Right renal cortex interstitium (tissue), 3 donors: ENCODE measurements at places on chromosomes 2 and 18. TPM values are rescaled to one million over a fixed set of nuclear protein-coding genes. Genes with fewer than 3 reads are reported as not detected.

- DNase-seq: no peak
Observed at GRCh38 chr2:120551522-120551921, 184.1 kb upstream of the GLI2 start.

C2orf78 gene
- polyA plus RNA-seq: not detected

- DNase-seq: no peak
Observed at GRCh38 chr2:200619279-200619678, 33.5 kb downstream of the AOX1 start.

ATP8B1 gene
- 32.7 TPM for polyA plus RNA-seq

DNA sequence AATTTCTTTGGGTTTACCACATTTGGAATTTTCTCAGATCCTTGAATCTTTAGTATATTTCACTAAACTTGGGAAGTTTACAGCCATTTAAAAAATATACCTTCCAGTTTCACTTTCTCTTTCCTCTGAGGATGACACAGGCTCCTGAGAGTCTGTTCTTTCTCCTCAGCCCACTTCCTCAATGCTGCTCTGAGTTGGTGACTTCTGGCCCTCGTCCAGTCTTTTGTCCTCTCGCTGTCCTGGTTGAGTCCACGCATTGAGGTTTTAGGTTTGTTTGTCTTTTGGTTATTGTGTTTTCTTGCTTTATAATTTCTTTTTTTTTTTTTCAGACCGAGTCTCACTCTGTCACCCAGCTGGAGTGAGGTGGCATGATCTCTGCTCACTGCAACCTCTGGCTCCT, 40.7 kb upstream of the GALR1 start:
- DNase-seq: no peak
